NCI-H1105 (cell line): ENCODE measurements at places on chromosomes 7 and 10.

DNA sequence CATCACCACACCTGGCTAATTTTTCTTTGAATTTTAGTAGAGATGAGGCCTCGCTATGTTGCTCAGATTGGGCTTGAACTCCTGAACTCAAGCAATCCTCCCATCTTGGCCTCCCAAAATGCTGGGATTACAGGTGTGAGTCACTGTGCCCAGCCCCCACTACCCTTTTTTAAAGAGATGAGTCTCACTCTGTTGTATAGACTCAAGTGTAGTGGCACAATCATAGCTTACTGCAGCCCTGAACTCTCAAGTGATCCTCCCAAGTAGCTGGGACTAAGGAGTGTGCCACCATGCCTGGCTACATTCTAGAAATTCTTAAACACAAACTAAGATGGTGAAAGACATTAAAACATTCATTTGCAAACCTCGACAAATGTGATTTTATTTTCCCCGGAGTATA, 12.6 kb downstream of the SYPL1 start:
- DNase-seq, result no peak

- DNase-seq, result peak; percentile 18
These were observed at the start of gene PDLIM1 for GRCh38 chr10:95290461-95291364. PDLIM1 (minus strand) TSS chr10:95291003; CDS start chr10:95290915, 88 bp downstream.

DNA sequence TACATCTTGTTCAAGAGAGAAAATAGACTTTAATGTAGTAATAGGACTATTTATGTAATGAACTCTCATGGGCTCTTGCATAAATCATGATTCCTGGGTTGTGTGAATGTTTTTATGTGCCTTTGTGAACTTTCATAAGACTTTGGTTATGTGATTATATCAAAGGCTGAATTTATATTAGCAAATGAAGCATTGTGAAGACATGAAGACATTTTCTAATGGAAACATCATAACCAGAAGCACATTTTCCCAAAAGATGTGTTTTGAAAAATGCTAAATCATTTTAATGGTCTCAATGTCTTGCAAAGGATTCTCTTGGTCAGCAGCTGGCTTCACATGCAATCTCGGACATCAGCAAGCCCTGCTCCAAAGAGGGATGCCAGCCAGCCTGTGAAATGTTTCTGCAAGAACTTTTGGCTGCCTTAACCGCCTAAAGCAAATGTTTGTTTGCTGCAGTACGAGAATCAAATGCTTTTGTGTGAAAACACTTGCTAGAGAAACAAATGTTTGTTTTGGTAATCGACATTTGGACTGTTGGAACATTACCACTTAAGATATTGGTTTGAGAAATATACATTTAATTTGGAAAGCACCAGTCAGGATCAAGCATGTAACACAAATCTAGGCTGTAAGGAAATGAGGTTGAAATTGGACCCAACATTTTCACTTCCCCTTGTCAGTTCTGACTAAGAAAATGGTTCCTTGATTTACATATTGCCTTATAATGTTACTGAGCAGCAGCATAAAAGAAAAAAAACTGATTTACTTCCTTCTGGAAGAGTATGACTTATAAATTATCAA, 102.1 kb downstream of the RTKN2 start:
- no peak for DNase-seq

GRCh38 chr7:40516376-40516775, 381.6 kb downstream of the SUGCT start:
- DNase-seq, result no peak

GRCh38 chr7:154789404-154789803, 213.5 kb downstream of the PAXIP1 start:
- DNase-seq, result no peak

DNA sequence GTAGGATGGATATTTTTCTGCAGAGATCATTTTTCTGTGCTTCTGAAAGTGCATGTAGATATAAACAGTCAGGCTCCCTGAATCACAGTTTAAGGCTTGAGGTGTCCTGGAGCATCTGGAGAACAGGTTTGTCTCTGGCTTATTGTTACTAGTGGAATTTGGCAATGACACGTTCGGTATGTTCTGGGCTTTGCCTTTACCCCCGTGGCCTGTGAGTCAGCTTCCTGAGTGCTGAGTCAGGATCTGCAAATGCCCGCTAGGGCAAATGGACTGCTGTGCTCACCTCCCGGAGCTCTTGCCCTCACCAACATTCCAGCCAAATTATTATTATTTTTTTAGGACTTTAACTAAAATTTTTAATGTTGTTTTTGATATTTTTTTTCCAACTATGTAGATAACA, 192.5 kb upstream of the PRSS1 start:
- DNase-seq, result no peak

DNA sequence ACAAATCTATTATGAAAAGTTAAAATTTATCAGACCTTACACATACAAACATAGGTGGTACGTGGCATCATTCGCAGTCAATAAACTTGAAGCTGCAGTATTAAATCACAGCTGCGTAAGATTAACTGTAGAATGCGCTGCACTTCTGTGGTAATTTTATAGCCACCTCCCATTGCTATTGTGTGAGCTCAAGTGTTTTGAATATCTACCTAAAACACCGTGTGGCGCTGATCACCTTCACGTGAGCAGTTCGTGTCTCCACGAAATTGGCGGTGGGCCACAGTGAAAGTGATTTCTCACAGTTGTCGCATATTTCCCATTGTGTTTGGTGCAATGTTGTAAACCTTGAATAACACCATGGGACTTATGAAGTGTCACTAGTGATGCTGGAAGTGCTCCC, 102.8 kb downstream of the PLPP4 start:
- DNase-seq, result no peak

GRCh38 chr7:6691103-6691502, 15.6 kb downstream of the ZNF12 start:
- no peak for DNase-seq

DNA sequence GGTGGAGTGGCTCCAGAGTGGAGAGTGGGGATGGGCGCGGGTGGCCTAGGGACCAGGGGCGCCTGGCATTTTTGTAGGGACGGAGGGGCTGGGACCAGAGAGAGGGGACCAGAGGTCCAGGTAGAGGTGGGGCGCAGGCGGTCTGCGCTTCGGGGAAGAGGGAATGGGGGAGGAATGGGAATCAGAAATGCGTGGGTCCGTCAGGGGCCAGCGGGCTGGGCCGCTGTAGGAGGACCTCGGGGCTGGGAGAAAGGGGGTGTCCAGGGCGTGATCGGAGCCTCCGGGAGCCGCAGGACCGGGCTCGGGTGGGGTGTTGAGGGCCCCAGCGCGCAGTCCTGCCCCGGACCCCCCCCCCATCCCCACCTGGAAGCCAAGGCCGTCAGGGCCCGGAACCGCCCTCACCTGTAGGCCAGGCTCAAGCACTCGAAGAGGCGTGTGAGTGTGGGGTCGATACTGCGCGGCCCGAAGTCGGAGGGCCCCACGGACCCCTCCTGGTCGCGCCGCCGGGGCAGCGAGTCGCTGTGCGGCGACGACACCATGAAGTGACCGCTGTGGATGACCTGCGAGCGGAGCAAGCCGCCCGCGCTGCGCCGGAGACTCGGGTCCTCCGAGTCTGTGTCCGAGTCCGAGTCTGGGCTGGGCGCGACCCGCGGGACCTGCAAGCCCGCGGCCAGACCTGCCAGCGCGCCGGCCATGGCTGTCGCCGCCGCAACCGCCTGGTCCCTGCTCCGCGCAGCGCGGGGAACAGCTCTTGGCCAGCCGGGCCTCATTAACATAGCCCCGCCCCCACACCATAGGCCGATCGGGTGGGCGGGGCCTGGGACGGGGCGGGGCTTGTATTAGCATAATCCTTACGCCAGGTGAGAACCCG, at the start of gene MLXIPL:
MLXIPL (minus strand) TSS at position 725 of the 871 bp plus-strand sequence; CDS start at position 695, 30 bp downstream.
- peak; percentile 91 for DNase-seq
